Lung microvascular endothelial cell (primary cell): ENCODE measurements at places on chromosomes 12 and 14. TPM values are rescaled to one million over a fixed set of nuclear protein-coding genes. Genes with fewer than 3 reads are reported as not detected.

FBRSL1 gene
- 3.6 and 7.2 TPM in 2 replicates for total RNA-seq

ABCC9 gene
- total RNA-seq: under 0.01 TPM in 2 replicates

KCNC2 gene
- total RNA-seq: not detected in 2 replicates

RAN gene
- 296 and 515 TPM in 2 replicates for total RNA-seq

CSAD gene
- 2.6 and 6.0 TPM in 2 replicates for total RNA-seq

SLC17A8 gene
- not detected in 2 replicates for total RNA-seq

DNA sequence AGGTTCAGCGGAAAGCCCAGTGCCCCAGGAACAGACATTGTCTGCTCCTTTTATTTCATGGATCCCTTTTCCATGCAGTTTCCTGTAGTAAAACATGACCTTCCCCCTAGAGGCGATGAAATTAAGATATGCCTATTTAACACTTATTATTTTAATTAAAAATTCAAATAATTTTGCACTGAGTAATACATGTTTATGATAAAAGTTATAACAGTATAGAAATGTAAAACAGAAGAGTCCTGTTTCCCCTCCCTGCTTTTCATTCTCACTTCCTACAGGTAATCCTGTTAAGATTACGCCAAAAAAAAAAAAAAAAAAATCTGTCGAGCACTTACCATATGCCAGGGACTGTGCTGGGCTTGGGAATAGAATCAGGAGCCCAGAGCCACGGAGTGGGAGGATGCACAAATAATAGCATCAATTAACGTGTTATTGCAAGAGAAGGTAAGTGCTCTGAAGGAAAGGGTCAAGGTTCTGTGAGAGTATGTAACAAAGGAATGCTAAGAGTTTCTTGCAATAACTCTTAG lies 830 bp upstream of the LPCAT3 start:
- no peak for DNase-seq

DNA sequence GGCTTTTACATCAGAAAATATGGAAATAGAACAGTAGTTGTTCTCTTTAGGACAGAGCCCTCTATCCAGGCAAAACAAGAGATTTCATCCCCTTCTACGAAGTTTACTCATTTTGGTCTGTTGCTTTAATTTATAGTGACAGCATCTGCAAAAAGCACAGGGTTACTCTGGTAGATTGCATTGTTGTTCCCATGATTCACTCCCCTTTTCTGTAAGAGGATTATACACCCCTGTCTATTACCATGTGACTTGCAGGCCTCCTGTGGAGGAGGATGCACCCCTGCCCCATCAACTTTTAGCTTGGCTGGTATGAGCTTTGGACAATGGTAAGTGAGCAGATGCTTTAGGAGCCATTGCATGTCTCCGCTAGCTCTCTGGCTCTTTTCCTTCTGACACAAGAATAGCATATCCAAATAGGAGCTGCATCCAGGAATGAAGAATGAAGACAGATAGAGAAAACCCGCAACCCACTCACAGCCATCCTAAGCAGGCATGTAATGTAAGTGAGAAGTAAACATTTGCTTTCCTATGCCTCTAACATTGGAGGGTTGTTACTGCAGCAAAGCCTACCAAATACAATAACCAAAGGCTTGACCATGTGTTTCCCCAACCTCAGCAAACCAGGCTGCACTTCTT lies 304.2 kb downstream of the AKAP6 start:
- no peak for DNase-seq

DNA sequence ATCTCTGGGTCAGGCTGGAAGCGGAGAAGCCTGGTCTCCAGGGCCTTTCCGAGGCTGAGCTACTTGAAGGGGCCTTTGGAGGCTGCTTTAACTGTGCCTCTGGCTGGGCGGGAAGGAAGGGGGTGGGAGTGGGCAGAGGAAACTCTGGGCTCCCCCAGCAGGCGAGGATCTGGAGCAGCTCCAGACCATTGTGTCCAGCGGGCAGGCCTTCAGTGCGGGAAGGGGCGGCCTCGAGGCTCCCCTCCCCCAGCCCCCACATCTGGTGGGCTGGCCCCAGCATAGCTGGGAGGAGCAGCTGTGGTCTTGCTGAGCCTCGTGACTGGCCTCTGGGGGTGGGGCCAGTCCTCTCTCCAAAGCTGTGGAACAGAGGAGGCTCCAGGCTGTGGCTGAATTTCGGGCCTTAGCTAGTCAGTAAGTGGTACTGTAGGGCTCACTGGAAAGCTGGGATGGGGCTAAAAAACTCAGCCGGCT lies 3.4 kb downstream of the TAMALIN start:
- DNase-seq: peak; percentile 97

DNA sequence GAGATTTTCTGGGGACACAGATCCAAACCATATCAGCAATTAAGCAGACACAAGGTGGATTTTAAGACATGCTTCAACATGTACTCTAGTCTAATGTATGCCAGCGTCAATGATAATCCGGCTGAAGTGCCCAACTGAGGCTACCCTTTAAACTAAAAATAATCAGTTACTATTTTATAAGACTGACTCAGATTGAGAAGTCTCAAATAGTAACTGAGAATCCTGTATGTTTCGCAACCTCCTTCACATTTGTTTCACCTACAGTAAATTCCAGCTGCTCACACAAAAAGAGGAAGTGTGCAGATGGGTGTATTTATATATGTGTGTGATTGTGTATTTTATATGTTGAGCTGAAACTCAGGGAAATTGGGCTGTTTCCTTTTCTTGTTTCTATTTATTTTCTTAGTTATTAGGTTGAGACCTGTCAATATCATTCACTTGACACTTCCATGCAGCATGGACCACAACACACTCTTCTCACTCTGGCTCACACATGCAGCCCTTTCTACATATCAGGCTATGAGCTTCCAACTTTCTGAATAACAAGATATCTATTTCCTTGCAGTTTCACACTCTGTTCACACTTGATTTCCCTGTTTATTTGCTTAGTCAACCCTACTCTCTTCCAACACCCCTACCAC lies 1224.9 kb upstream of the TMEM132C start:
- no peak for DNase-seq

DNA sequence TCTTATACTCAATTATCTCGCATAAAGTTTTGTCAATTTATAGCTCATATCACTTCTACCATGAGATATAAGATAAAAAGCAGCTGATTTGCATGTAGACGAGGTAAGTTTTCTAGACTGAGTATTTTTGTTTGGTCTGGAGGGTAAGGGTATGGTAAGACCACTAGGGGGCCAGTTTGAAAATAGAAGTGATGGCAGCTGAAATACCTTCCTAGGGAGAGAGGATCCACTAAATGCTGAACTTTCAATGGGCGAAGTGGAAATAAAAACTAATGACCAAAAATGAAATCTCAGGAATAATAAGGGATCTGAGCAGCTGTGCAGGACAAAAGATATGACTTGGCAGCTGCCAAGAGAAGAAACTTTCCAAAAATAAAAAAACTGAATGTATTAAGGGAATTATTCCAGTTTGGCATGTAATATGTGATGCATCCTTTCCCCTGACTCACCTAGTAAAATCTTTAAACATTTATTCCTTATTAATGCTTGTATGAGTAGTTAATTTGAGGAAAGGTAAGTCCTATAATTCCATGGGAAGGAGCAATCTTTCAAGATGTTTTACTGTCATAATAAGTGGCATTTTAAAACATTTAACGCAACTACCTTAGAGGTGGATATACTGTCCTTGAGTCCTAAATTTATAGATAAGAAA lies 754.5 kb downstream of the C12orf50 start:
- DNase-seq: peak; percentile 62

GRCh38 chr12:127550271-127550670 lies 716.7 kb upstream of the TMEM132C start:
- DNase-seq: no peak

GRCh38 chr12:68406134-68406576 lies 74.0 kb upstream of the MDM1 start:
- peak; percentile 96 for DNase-seq

DNA sequence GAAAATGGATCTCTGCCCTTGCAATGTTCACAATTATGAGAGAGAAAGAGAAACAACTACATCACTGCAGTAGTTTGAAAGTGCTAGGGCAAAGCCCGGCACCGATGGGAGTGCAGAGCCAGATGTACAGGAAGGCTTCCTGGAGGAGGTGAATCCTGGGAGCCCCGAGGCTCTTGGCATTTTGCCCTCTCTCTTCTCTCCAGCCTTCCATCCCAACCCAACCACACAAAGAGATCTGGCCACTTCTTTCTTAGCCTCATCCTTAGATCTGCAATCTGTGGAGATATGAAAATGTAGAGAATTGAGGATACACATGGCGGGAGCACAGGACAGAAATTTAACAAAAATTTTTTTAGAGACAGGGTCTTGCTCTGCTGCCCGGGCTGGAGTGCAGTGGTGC lies 3.3 kb upstream of the PAPLN start:
- DNase-seq: no peak
